ENCODE measurements at places on chromosomes 7 and 10.
A peak's percentile ranks its signal among the peaks of the same experiment; 100 is the strongest.

- DNase-seq, result no peak
These were observed 155.1 kb downstream of the ANK3 start for GRCh38 chr10:60234551-60234950.

- DNase-seq, result no peak
These were observed 27.3 kb upstream of the ARHGAP22 start for GRCh38 chr10:48632166-48632565.

DNA sequence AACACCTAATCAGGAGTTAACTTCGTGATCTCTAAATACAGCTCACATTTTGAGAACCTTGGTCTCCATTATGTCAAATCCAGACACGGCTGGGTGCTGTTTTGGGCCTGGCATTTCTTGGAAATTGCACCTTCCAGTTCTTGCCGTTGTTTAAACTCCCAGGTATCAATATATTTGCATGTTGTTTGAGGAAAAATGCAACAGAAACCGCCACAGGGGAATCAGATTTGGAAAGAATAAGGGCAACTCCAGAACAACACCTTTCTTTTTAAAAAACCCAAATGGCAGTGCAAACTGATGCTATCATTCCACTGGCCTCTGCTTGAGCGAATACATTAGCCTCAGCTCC, 162.0 kb downstream of the FGFR2 start:
- no peak for DNase-seq

GRCh38 chr7:6536262-6537260, 14.7 kb downstream of the GRID2IP start:
- no peak for DNase-seq

- DNase-seq, result no peak
These were observed 319.4 kb upstream of the GALNT17 start for GRCh38 chr7:70812511-70812910.

DNA sequence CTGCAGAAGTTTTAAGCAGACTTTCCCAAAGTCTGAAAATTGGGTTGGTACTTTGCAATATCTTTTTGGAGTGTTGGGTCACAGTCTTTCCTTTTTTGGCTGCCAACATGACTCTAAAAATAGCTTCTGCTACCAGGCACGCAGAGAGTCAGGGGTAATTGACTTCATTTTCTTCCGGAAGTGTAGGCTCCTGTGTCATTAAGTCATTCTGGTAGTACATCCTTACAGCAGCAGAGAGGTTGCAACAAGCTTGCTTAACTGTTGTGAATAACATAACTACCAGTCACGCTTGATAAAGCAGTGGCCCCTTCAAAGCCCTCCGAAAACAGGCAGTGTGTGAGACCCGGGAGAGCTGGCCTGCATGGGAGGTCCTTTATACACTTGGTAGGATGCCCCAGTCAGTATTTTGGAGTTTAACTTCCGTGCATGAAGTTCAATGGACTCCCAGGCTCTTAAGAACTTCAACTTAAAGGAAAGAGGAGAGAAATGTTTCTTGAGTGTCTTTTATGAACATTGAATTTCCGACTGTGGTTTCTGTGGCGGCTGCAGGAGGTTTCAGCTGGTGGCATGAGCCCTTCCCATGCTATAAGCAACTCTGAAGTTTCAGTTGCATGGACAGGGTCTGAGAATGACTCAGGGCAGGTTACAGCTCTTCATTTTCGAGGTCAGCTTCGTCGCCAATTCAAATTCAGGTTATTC, 310.7 kb downstream of the GALNT17 start:
- no peak for DNase-seq

- DNase-seq, result no peak
These were observed 59.6 kb downstream of the ZRANB1 start for GRCh38 chr10:125001313-125002046.

DNA sequence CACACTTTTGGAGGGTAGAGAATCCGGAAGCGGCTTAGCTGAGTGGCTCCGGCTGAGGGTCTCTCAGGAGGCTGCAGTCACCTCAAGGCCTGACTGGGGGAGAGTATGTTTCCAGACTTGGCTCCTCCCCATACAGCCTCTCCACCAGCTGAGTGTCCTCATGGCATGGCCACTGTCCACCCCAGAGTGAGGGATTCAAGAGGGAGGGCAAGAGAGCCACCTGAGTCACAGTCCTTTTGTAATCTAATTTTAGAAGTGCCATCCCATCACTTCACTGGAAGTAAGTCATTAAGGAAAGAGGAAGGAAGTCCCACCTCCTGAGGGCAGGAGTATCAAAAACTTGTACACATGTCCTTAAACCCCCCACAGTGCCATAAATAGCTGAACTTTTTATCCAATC, 134.0 kb downstream of the GLI3 start:
- DNase-seq, result no peak

DNA sequence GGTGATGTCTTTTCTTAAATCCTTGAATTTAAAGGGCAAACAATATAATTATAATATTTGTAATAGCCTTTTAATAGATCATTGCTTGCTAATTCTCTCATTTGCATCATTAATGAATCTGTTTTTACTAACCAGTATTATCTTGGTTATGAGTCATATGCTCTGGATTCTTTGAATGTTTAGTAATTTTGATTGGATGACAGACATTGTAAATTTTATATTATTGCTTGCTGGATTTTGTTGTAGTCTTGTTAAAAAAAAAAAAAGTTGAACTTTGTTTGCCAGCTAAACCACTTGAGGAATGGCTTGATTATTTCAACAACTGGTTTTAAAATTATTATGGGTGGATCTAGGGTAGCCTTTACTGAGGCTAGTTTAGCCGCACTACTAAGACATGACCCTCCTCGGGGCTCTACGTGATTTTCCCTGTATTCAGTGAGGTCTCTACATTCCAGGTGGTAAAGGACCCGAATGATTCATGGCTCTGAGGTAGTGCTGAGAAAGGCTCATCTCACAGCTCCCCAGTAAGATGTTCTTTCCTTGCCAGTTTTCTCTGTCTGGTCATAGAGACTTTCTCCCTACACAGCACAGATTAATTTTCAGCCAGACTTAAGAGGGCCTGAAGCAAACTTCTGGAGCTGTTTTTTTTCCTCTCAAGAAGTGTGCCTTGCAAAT, 8.5 kb downstream of the C10orf90 start:
- no peak for DNase-seq

DNA sequence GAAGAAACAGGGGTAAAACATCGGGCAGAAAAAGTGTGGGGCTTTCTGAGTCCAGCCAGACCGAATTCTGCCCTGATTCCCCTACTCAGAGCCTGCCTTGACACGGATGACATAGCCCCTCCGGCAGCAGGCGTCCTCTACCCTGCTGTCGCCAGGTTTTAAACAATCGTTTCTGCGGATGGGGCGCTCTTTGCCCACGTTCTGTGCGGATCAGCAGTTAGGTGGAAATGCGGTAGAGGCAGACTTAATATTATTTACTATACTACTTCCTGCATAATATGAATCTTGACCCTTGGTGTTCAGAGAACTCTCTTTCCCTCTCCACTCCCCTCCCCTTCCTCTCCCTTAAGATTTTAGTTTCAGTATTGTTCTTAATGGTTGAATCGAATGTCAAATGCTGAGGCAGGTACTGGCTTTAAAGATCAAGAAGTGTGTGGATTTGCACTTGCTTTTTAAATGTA, 2.4 kb downstream of the GATA3 start:
- DNase-seq, result peak; percentile 67

DNA sequence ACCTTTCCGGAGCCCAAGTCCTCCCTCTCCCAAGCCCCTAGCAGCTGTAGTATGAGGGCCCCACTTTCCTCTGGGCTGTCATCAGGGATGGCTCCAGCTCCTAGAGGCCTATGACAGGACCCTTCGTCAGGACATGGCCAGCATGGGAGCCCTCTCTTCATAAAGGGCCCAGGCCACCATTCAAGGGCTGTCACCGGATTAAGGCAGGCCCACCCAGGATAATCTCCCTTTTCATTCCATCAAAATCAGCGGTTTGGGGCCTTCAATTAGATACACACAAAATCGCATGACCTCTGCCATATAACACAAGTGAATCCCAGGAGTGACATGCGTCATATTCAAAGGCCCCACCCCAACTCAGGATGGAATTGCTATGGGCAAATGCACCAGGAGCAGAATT, 12.2 kb upstream of the GDF10 start:
- DNase-seq, result no peak

DNA sequence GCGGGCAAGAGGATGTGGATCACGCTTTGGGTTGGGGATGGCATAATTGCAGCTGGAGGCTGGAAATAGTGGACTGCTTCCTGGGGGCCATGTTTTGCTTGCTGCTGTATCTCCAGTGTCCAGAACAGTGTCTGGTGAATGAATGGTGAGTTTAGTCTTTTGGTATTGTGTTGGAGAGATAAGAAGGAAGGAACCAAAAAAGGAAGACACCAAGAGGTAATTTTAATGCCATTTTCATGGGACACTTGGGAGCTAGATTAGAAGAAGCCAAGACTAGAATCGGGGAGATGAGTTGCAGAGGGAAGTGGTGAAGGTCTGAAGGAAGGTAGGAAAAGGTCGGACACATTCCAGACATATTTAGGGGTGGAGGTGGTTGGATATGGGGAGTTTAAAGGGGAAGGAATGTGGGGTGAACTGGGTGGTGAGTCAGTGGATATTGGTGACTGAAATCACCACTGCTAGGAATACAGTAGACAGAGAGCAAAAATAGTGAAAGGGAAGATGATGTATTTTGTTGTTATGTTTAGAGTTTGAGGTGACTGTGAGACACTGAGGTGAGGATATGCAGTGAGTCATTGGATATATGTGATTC, 76.7 kb downstream of the CCNY start:
- no peak for DNase-seq

DNA sequence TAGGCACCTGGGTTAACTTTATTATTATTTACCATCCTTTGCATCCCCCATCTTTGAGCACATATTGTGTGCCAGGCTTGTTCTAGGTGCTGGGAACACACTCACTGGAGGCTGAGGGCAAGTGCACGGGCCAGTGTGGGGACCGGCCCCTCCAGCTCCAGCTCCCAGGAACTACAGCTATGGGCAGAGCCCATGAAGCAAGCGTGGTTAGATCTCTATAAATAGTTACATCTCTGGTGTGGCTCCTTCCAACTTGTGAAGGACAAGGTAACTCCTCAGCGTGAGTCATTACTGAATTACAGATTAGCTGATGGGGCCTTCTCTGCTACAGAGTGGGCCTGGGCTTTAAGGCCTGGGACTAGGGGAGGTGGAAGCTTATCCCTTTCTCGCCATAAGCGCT, 583.5 kb downstream of the SDK1 start:
- DNase-seq, result no peak

GRCh38 chr7:47721670-47722069, 139.8 kb upstream of the TNS3 start:
- no peak for DNase-seq

Measured in CD4-positive, alpha-beta T cell treated with Interleukin-17A for 1 hour (primary cell).